ENCODE measurements at places on chromosomes 3 and 15.

GRCh38 chr3:18443665-18444594 is 18.8 kb upstream of the SATB1 start:
- no peak for DNase-seq

DNA sequence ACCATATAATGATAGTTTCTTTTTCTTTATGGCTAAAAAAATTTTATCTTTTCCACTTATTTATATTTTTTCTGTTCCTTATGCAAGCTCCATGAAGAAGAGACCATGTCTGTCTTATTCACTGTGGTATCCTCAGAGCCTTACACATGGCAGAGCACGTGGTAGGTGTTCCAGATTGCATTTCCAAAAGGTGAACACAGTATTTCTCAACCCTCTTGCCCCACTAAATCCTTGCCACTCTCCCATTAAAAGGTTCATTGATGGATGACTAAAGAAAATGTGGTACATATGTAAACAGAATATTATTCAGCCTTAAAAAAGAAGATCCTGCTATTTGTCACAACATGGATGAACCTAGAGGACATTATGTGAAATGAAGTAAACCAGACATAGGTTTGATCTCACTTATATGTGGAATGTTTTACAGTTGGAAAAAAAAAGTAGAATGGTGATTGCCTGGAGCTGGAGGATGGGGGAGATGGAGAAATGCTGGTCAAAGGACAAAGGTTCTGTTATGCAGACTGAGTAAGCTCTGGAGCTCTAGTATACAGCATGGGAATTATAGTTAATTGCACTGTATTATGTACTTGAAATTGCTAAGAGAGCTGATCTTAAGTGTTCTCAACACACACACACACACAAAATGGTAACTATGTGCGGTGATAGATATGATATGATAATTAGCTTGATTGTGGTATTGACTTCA is 266.7 kb downstream of the CNTN3 start:
- DNase-seq, result no peak

DNA sequence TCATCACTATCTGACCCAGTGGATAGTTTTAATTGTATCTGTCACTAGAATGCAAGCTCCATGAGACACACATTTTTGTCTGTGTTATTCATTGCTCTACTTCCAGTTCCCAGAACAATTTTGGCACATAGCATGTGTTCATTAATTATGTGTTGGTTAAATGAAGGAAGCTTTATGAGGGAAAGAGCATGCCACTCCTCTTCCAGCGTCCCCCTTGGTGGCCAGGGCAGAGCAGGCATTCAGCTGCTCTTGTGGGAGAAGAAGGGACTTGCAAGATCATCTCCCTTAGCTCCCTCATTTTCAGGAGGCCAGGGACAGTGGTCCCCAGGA is 489 bp upstream of the GALNT15 start:
- DNase-seq, result no peak

DNA sequence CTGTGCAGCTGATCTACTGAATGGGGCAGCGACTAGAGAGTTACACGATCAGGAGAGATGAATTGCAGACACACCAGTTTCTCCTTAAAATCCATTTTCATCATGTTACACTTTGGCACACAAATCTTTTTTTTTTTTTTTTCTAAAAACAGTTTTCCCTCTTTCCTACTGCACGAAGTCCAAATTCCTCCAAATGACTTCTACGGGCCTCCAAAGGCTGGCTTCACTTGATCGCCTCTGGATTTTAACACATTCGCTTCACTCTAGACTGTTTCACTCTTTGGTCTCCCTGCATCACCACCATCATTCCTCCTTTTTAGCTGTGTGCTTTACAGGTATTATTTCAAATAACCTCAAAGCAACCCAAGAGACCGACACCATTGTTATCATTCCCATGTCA is 268.6 kb downstream of the RORA start:
- no peak for DNase-seq

DNA sequence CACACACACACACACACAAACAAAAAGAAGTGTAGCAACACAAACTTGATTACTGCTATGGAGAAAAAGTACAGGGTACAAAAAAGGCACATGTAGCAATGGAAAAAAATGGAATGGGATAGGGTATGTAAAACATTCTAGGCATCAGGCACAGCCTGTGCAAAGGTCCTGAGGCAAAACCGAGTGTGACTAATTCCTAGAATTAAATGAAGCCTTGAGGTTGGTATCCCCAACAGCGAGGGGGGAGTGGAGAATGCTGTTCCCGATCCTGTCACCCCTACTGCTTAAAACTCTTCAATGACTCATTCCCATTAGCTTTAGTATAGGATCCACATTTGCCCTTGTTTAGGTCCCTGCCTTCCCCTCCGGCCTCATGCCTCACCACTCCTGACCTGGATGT is 37.9 kb downstream of the RHCG start:
- DNase-seq, result no peak

GRCh38 chr15:64121614-64122013 is 25.8 kb downstream of the SNX1 start:
- DNase-seq, result no peak

DNA sequence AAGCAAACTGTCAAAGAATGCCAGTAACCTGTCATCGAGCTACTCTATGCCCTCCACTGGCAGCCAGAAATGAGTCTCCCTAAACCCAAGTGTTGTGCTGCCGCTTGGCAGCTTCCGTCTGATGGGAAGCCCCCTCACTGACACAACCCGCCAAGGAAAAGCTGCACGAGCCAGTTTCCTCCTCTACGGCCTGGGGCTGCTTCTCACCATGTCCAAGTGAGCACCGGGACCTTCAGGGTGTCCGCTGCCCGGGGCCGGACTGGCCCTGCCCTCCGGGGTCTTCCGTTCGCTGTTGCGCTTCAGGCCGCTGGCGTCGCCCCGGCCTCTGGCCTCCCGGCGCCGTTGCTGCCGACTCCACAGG is 490 bp downstream of the TOMM70 start:
- peak; percentile 6 for DNase-seq

DNA sequence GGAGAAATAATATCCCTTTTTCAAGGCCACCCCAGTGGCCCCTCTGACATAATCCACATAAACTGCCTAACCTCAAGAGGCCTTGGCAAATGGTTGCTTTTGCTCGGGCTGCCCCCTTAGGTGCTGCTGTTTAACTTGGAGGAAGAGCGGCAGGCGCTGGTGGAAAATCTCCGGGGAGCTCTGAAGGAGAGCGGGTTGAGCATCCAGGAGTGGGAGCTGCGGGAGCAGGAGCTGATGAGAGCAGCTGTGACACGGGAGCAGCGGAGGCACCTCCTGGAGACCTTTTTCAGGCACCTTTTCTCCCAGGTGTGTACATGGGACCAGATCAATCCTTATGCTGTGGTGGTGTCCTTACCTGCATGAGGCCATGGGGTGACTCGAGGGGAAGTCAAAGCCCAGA is 15.0 kb downstream of the DUOX1 start:
- DNase-seq, result no peak

- no peak for DNase-seq
These were observed 158.2 kb upstream of the TSC22D2 start for GRCh38 chr3:150249779-150250470.

DNA sequence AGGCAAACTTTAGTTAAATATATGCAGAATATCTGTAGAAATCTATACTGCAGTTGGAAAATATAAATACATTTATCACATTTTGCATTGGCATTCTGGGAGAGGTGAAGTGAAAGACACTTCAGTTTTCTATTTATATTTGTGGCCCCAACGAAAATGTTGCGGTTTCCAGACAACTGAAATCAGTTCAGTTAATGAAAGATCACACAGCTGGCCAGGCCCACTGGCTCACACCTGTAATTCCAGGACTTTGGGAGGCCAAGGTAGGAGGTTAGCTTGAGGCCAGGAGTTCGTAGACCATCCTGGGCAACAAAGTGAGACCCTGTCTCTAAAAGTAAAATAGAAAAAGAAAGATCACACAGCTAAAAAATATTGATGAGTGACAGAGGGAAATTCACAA is 11.9 kb upstream of the CLASP2 start:
- no peak for DNase-seq
